ENCODE measurements at places on chromosomes 16 and 17. TPM values are rescaled to one million over a fixed set of nuclear protein-coding genes. Genes with fewer than 3 reads are reported as not detected.

GRCh38 chr16:50833929-50834328 is 92.0 kb downstream of the CYLD start:
- no peak for DNase-seq

GRCh38 chr16:49889725-49890397 is 33.9 kb upstream of the ZNF423 start:
- peak; percentile 11 for DNase-seq

GRCh38 chr17:67126983-67127382 is 82.6 kb downstream of the CACNG1 start:
- DNase-seq = no peak

- DNase-seq = no peak
Measured at GRCh38 chr16:69190598-69190997, 3.6 kb downstream of the SNTB2 start.

- DNase-seq = peak; percentile 32
Measured at GRCh38 chr17:78049609-78050008, 78.9 kb downstream of the TMC6 start.

Gene CPHXL
- total RNA-seq = not detected

DNA sequence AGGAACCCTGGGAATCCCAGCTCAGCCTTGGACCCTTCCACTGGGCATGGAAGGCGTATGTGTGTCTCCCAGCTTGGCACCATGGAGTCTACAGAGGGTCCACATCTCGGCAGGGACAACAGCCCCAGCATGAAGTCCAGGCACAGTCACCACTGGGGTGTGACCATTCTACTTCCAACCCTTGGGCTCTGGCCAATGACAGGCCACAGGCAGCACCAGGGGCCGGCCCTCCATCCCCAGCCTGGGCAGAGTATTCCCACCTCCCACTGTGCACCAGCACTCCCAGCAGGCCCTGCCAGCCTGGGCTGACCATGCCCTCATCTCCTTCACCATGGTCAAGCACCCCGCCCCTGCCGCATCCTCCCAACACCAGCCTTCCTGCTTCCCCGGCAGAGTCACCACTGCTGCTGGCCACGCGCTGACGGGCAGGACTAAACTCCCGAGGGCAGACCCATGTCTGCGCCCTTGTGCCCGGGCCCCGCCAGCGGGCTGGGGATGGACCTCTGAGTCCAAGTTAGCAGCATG is 9.5 kb upstream of the PPP1R27 start:
- no peak for DNase-seq

DNA sequence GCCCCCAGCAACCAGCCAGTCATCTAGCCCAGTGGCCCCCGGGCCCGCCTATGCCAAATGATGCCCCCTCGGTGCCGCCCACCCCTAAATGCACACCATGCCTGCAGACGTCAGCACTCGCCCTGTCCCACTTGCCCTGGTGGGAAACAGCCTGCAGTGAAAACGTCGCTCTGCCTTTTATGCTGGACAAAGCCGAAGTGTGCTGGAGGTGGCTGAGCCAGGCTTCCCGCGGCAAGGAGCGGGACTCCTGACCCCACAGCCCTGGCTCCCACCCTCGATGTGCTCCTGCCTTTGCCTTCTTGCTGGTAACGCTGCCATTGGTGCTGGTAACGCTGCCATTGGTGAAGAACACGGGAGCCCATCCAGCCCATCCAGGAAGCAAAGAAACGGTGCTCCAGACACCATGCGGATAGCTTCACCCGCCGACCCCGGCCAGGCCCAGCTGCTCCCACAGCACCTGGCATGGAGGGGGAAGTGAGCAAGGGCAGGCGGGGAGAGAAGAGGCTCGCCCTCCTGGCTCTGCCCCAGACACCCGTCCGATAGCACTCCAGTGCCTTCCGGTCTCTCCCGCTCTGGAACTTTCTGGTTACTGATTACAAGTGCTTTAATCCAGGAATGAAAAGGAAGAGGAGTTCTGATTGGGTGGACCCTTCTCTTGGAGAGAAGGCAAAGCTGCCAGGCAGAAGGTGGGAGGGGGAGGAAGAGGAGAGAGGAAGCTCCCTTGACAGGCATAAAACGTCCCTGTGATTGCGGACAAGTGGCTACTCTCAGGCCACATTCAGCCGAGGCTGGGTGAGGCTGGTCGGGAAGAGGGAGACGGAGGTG is 4.0 kb upstream of the BAIAP2 start:
- no peak for DNase-seq

DNA sequence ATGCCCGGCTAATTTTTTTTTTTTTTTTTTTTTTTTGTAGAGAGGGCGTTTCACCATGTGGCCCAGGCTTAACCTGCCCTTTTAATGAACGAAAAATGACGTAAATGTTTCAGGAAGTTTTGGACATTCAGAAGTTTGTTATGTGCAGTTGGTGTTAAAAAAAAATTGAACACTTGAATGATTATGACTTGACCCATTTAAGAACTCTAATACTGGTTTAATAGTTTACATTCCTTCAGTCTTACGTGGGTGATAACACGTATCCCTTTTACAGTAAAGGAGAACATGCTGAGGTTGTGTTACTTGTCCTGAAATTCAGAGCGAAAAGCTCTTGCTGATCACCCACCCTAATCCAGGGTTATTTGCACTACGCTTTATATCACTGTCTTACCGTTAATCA is 1.7 kb downstream of the MLYCD start:
- no peak for DNase-seq

DNA sequence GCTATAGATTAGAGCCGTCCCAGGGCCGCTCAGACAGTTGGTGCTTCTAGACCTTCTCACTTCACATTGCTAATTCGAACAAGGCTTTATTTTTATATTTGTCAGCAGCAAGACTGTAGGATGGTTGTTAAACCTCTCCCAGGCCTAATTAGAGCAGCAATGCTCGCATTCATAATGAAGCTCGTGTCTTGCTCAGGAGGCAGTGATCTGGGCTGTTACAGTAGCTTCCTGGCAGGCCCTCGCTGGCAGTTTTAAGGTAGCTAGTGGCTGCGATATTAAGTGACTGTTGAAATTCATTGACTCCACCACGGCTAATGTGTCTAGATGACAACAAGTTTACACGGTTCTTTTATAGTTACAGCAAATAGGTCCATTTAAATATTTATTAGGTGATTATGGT is 23.2 kb upstream of the ANKFN1 start:
- DNase-seq = no peak

DNA sequence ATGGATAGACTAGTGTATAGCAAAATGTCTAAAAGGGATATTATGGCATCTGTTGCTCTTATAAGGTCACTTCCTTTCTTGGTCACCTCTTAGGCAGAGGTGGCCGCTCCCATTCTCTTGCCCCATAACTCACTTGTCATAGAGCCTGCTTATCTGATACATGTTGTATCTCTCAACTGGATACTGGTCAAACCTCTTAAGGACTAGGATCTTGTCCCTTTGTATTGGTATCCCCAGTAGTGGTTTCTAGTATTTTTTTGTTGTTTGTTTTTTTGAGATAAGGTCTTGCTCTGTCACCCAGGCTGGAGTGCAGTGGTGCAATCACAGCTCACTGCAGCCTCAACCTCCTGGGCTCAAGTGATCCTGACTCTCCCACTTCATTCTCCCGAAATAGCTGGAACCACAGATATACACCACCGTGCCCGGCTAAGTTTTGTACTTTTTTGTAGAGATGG is 27.0 kb downstream of the ZSWIM7 start:
- no peak for DNase-seq

DNA sequence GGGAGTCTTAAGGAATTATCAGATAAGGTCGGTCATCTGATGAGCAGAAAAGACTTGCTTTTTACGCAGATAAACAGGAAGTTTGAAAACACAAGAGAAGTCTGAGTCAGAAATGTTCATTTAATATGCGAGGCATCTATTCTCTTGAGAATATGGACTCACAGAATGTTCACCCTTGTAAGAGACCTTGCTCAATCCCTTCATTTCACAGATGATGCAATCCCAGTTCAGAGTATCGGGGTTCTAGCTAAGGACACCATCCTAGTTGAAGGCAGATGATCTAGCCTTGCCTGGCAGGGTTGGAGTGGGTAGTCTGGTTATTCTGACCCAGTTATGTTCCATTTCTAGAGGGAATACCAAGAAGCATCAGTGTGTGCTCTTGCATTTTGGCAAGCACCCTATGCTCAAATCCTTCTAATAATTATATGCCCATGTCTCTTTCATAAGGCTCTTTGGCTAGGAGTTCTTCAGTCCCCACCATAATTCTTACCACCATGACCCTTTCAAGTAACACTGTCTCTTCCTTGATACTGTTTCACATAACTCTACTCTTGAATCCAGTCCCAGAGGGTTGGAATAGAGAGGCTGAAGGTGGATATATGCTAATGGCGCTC is 42.5 kb downstream of the YPEL2 start:
- no peak for DNase-seq

- DNase-seq = no peak
Measured at GRCh38 chr16:74727903-74728302, 27.2 kb upstream of the MLKL start.

GRCh38 chr16:31087481-31087880 is 1.3 kb downstream of the PRSS53 start:
- DNase-seq = no peak

GRCh38 chr17:44086364-44087311 is 16.1 kb downstream of the G6PC3 start:
- DNase-seq = peak; percentile 67

DNA sequence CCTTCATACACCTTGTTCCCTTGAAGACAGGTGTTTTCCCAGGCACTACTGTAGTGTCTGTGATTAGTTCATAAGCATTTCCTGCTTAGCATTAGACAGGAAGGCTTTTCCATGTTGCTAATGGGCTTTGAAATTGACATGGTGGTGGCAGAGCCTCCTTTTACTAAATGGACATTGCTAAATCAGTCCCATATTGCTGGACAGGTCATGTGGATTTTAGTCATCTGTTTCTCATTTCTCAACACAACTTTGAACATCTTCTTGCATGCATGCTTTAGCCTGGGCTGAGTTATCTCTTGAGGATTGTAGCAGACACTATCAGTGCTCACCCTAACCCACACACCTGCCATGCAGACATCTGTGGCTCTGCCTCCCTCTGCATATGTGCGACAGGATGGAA is 13.7 kb upstream of the BCO1 start:
- no peak for DNase-seq

- DNase-seq = no peak
Measured at GRCh38 chr17:29771546-29771945, 148.8 kb upstream of the CORO6 start.
